Mucosa of descending colon (tissue), 3 donors: ENCODE measurements at places on chromosomes 6 and 20.
A peak's percentile ranks its signal among the peaks of the same experiment; 100 is the strongest.

DNA sequence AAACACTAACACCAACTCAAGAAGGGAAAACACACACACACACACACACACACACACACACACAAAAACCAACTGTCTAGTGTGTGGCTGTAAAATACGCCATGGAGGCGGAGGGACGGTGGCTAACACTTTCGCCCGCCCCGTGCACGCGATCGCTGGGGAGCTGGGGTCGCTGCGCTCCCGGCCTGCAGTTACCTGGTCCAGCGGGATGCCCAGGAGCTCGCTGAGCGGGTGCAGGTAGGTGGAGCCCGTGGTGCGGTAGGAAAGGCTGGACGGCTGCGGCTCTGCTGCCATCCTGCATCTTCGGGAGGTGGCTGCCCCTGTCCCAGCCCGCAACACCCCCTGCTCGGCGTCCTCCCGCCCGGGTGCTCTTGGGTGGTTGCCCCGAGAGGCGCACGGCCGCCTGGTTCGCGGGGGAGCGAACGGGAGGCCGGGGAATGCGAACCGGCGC, 303 bp downstream of the MBOAT1 start:
- DNase-seq = peak; percentile 55

GRCh38 chr20:9163251-9163650, 94.4 kb downstream of the PLCB4 start:
- DNase-seq = no peak

- DNase-seq = no peak
Measured at GRCh38 chr6:44038543-44039065, 88.6 kb downstream of the MRPL14 start.

DNA sequence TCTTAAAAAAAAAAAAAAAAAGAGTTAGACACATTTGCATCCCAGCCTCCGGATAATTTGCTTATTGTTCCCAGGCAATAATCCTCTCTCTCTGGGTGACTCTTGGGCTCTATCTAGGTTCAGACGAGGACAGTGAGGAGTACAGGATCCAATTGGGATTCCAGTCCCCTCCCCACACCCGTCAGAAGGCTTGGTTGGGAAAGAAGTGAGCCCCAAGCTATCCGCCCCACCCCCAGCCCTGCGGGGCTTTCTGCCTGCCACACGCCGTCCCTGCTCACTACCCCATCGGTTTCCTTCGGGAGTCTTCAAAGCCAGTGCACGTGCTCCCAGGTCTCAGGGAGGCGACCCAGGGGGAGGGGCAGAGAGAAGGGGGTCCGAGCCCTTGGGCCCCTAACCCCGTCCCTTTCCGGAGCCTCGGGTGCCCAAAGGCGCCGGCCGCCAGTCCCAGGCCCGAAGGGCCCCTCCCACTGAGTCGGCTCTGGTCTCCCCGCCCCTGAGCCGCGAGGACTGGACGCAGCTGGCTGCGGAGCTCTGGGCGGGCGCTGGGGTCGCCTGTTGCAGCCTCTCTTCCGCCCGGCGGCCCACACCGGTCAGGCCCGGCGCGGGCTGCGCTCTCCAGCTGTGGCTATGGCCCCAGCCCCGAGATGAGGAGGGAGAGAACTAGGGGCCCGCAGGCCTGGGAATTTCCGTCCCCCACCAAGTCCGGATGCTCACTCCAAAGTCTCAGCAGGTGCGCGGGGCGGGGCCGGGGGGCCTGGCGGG, 2.5 kb downstream of the MYMX start:
- peak; percentile 85 for DNase-seq

DNA sequence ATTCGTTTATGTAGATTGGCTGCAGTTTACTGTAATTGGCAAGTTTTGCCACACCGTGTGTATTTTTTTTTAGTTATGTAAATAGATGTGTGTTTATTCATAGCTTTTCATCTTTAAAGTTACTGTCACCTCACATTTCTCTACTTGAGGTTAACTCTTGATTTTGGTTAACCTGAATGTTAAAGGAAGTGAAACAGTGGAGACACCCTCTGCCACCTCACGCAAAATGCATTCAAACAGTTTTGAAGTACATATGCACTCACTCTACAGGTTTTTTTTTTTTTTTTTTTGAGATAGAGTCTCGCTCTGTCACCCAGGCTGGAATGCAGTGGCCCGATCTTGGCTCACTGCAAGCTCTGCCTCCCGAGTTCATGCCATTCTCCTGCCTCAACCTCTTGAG, 17.7 kb downstream of the OR2A4 start:
- no peak for DNase-seq

- DNase-seq = no peak
Measured at GRCh38 chr6:134452906-134453305, 135.0 kb upstream of the SGK1 start.

DNA sequence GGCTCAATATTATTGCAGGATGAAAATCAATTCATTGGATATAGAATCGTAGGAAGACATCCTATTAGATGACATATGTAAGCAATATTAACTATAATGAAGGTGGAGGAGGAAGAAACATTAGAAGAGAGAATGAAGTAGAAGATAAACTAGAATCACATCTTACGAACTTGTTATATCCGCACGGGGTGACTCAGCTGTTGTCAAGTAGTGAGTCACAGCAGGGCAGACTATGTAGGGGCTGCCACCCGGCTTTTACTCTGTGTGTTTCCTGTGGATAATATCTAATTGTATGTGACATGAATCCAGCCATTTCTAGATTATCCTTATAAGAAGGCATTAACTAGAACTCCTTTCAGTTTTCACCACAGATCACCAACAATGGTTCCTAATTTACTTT, 520.2 kb downstream of the DOK5 start:
- DNase-seq = no peak

DNA sequence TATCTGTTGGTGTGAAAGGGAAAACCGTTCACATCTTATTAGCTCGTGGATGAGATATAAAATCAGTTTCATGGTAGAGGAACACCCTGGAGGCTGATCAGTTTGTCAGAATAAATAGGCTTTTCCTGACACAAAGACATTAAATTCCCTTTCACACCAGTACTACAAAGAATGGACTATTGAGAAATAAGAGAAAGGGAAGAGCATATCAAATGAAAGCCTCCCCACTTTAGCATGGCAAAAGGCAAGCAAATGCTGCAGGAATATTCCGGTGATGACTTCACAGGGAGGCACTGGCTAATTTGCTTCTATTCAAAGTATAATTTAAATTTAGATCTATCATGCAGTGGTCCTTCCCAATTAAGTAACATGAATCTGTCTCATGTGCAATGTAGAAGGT, 115.9 kb upstream of the AGPAT4 start:
- no peak for DNase-seq

DNA sequence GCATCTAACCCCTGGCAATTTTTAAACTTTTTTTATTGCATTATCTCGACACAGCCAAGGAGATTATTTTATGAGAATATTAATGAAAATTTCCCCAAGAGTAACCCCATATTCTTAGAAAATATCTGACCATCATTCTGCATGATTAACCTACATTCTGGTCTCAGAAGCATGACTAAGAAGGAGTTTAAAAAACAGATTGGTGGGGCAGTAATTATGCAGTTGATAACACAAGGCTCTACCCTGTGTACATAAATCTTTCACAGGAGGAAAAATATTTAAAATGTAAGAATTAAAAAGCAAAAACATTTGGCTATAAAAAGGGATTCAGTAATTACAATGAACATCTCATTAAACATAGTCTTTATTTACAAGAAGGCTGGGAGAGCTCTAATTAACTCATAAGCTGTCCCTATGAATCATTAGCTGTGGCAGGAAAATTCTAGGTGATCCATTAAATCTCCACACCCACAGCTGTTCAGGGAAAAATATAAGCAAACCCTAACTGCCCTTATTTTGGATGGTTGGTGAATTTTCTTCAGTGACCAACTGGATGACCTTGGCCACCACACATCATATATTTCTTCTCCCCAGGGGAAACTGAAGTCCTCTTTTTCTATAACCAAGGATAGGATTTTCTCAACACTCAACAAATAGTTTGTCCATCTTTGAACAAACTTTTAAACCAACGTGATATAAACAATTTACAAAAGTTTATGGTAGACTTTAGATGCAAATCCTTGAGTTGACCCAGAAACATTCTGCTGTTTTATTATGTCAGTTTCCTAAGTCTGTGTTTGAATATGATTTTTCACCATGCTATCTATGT, 59.5 kb downstream of the PDE7B start:
- DNase-seq = no peak

DNA sequence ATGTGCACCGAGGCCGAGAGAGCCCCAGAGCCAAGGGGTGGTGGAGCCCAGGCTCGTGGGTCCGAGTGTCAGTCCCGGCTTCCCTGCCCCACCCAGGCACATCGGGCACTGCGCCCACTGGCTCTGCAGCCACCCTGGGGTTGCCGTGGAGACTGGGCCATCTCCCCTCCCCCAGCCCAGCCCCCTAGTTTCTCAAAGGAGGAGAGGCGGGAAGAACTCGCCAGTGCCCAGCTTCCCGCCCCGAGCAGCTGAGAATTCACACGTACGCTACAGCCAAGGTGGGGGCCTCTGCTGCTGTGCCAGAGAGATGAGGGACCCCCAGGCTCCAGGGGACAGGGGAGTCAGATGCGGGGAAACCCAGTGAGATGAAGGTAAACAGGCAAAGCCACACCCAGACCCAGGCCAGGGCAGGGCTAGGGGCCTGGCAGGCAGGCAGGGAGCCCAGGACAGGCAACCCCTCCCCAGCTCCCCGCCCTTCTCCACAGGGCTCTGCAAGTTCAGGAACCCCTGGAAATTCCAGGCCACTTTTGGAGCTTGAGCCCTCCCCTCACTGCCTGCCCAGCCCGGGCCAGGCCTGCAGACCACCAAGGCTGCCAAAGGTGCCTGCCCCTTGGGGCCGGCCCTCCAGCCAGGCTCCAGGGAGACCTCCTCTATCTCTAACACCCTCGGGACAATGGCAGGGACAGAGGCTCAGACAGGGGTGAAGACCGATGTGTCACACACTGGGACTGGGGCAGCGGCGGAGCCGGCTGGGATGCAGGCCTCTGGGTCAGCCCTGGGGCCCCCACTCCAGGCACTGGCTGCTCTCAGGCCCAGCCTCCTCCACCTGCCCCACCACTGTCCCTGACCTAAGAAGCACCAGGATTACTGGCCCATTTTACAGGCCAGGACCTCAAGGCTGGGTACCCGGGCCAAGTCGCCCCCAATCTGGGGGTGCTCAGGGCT, 6.0 kb downstream of the LAMA5 start:
- no peak for DNase-seq

DNA sequence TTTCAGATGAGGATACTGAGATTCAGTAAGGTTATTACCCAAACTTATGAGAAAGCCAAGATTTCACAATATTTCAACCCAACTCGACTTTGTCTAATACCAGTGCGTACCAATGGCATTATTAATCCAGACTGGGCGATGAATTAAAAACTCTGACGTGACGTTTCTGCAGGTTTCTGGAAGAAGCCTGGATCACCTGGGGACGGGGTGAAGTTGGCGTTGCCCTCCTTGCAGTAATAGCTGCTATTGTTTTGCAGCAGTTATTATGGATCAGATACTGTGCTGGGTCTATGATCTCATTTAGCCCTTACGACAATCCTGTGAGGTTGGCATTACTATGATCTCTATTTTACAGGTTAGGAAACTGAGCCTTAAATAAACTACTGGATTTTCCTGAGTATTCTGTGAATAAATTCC, 569 bp upstream of the CDC5L start:
- DNase-seq = peak; percentile 32

DNA sequence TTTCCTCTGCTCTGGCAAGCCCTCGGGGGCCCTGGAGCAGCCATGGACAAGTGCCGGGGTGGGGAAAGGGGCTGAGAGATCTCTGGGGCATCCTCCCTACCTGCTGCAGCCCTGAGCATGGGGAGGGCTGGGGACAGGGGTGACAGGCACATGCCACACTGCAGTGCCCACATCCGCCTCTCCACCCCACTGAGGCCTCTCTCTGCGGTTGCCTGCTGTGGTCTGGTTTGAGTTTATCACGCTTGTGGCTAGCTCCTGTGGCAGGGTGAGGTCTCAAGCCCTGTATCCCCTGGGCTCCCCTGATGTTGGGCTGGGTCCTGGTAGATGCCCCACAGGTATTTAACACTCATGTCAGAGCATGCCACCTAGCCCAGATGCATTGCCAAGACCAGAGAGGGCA, 52.9 kb upstream of the MLN start:
- peak; percentile 44 for DNase-seq

DNA sequence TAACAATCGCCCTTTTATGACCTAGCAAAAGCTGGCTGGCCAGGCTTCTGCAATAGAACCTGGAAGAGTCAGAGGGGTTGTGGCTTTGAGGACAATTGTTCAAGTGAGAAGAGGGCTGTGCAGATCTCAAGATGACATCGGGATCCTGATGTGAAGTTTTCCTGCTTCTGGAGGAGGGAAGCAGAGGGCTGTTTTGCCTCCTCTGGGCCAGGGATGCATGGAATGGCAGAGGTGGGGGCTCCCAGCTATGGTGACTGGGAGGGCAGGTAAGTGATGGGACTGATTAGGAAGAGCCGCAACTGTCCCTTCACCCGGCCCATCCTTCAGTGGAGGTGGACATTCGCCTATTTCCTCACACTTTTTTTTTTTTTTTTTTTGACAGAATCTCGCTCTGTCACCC, 43.4 kb upstream of the BLCAP start:
- DNase-seq = no peak

DNA sequence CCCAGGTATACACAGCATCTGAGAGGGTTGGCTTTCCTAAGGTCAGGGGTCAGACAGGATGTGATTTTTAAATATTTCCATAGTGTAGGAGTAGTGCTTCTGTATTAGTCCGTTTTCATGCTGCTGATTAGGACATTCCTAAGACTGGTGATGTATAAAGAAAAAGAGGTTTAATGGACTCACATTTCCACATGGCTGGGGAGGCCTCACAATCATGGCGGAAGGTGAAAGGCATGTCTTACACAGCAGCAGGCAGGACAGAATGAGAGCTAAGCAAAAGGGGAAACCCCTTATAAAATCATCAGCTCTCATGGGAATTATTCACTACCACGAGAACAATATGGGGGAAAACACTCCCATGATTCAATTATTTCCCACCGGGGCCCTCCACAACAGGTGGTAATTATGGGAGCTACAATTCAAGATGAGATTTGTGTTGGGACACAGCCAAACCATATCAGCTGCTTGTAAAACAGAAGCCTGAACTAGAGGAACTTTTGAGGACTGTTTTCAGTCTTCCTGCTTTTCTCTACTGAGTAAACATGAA, 91.0 kb upstream of the MEI4 start:
- peak; percentile 44 for DNase-seq

- DNase-seq = no peak
Measured at GRCh38 chr6:115954740-115955139, 106.0 kb downstream of the FRK start.

- no peak for DNase-seq
Measured at GRCh38 chr6:106084106-106084988, 1.8 kb upstream of the PRDM1 start.

GRCh38 chr6:87742106-87742505, 40.1 kb upstream of the AKIRIN2 start:
- DNase-seq = peak; percentile 44
